ENCODE measurements at places on chromosomes 12 and 14.
A peak's percentile ranks its signal among the peaks of the same experiment; 100 is the strongest.

GRCh38 chr12:87596134-87596533, 433.1 kb downstream of the C12orf50 start:
- DNase-seq = no peak

GRCh38 chr12:105225505-105226015, 10.4 kb downstream of the APPL2 start:
- DNase-seq = no peak

GRCh38 chr12:70733385-70733784, 96.2 kb upstream of the PTPRB start:
- peak; percentile 69 for DNase-seq

GRCh38 chr14:98925354-98926040, 346.5 kb downstream of the BCL11B start:
- DNase-seq = no peak

- no peak for DNase-seq
Observed at GRCh38 chr12:51620448-51620847, 29.4 kb downstream of the SCN8A start.

DNA sequence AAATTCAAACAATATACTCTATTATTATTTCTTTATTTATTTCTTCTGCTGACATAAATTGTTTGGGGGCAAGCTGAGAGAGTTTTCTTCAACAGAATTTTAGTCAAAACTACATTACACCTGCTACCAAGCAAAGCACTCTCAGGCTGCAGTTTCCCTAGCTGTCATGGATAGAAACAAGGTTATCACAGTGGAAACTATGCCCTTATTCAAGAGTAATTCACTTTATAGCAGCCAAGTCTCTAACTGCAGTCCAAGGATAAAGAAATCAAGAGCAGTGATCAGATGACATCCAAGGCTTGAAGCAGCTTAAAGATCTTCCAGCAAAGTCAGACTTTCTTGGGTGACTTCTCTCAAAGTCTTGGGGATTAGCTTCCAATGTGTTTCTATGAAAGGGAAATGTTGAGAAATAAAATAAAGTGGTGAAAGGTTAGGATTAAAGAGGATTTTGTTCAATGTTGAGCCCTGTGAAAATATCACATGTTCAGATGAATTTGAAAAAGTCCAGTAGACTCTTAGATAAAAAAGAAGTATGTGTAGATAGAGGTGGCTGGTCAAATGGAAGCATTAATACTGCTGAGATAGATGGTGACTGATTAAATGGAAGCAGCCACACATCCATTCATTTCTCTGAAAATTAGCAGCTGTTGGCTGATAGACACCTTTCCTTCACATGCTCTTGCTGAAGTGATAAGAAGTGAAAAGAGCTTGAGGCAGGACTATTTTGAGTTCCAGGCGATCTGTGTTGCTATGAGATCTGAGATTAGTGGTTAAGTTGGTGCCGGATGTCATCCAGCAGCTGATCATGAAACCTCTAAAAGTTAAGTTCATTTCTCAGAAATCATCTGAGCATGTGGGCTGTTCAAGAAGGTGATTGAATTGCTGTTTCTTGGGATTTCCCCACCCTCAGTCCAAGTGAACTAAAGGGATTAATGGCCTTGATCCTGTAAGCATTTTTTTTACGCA, 257.8 kb upstream of the BTG1 start:
- DNase-seq = no peak

- no peak for DNase-seq
Observed at GRCh38 chr14:51550636-51551035, 101.1 kb upstream of the FRMD6 start.

GRCh38 chr12:21769307-21769706, 5.2 kb downstream of the KCNJ8 start:
- DNase-seq = no peak

DNA sequence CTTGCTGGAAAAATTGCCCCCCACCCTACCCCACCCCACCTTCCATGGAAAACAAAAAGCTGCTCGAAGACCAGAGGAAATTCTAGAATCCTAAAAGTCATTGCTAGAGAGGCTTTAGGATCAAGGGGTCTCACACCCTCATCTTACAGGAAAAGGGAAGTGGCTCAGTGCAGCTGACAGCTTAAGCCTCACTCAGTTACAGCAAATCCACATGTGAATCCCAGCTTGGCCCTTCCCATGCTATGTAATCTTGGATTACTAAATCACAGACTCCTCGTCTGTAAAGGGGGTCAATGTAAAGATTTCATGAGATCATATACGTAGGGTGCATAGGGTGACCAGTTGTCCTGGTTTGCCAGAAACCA, 25.9 kb downstream of the CMKLR1 start:
- no peak for DNase-seq

DNA sequence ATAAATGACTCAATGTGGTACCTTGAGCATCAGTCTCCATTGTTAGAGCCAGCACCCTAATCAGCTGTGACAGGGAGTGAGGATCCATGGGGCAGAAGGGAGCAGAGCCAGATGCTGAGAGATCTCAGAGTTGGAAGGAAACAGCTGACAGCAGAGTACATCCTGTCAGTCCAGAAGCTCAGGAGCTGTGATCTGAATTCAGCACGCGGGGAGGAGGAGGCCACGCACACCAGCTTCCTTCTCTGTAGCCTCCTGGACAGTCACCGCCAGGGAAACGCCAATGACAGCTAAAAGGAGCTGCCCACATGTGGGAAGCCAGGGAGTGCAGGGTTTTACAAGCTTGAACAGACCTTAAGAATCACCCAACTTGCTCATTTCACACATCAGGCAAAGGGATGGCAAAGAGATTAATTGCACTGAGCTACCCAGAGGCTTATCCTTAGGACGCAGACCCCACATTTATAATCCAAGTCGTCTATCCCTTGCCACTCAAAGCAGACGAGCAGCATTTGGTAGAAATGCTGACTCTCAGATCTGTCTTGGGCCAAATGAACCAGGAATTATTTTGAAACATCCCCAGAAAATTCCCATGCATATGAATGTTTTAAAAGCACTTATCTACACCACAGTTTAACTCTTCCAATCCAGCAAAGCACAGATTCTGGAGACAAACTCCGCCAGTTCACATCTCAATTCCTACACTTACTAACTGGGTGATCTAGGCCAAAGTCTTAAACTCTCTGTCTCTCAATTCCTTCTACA, 322.6 kb upstream of the TMTC1 start:
- no peak for DNase-seq

- DNase-seq = no peak
Observed at GRCh38 chr12:58540480-58541299, 379.6 kb downstream of the LRIG3 start.

- DNase-seq = peak; percentile 37
Observed at GRCh38 chr12:13165617-13166041, 30.9 kb upstream of the EMP1 start.

DNA sequence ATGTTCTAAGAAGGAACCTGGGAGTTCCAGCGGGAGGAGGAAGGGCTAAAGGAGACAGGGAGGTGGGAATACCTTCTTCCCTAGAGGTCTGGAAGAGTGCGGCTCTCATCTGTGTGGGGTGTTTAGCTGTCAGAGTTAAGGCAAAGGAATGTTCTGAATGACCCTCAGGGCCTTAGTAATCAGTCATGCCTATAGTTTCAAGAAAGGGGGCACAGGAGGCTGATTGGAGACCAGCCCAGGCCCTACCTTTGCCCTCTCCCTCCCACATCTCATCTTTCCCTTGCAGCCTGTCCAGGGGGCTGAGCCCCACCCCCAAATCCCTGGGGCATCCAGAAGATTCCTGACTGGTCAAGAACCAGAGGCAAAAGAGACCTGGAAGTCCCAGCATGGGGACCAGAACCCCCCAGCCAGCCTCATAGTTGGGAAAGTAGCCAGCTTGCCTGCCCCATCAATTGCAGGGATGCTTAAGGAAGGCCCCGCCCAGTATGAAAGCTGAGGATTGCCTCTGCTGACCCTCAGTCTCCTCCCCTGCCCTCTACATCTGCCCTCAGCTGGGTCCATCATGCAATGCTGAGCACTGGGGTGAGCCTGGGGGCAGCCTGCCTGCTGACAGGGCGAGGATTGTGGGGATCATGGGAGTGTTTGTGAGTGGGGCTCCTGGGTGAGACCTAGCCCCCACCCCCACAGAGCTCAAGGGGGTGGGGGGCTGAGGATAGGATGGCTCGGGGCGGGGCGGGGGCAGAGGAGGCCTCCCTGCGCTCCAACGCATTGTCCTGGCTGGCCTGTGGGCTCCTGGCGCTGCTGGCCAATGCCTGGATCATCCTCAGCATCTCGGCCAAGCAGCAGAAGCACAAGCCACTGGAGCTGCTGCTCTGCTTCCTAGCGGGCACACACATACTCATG, 1.8 kb downstream of the GPR162 start:
- DNase-seq = no peak

DNA sequence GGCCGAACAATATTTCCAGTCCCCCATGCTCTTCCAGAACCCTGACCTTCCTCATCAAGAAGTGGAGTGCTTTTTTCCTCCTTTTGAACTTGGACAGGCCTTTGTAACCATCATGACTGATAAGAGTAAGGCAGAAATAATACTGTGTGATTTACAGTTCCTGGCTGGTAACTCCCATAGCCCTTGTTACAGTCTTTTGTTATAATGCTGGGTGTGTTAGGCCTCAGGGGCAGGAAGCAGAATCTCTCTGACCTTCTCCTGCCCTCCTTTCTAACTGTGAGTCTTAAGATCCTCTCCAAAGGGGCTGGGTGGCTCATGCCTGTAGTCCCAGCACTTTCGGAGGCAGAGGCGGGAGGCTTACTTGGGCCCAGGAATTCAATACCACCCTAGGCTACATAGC, 59.5 kb downstream of the BCAT1 start:
- no peak for DNase-seq

DNA sequence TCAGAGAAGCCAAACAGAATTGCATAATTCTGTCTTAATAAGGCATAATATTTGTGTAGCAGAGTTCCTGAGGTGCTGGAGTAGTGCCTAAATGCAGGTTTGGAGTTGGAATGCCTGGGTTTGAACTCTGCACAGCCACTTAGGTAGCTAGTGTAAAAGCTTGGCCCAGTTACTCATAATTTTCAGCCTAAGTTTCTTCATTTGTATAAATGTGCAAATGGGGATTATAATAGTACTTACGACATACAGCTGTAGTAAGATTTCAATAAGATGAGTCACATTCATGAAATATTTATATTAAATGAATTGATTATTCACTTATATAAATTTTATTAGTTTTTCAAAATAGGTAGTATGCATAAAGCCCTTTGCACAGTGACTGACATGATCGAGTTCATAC, 175.8 kb downstream of the DERA start:
- DNase-seq = no peak

DNA sequence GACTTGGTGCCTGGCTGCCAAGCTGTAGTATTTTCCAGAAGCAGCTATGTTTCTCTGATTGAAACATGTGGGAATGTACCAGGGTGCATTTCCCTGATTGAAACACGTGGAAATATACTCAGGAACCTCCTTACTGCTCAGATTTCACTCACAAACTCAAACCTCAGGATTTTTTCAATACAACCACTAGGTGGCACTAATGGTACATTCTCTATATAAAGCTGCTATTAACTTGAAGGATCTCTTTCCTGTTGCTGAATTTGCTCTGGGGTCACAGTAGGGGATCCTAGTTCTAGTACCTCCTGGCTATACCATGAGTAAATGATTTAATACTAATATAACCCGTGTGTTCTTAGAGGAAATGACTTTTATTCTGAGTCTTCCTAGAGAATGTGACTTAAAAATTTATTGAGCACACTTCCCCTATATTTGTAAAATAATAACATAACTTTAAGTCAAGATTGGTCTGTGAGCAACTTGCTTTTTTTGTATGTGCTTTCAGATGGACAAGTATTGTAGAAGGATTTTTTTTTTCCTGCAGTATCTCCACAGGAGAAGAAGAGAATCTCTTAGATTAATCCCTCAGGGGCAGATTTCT, 173.8 kb upstream of the MIS18BP1 start:
- DNase-seq = peak; percentile 29

DNA sequence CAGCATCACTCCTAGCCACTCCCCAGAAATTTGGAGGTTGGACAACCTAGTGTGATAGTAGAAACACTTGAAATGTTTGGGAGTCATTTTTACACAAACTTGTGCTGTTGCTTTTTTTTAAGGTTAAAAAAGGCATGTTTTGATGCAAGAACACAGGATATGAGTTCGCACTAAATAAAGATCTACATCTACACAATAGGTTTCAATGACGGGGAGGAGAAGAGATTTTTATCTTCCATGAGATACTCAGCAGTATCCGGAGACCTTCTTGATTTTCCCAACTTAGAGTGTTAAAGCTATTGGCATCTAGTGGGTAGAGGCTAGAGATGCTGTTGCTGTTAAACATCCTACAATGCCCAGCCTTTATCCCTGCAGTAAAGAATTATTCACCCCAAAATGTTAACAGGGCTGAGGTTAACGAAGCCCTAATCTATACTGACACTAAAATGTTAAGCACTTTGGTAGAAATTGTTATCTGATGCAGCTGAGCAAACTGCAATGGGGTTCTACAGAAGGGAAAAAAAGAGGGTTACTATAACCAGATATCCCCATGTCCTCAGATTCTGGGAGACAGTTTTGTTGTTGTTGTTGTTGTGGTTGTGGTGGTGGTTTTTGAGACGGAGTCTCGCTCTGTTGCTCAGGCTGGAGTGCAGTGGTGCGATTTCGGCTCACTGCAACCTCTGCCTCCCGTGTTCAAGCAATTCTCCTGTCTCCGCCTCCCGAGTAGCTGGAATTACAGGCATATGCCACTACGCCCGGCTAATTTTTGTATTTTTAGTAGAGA, 14.0 kb upstream of the PCNX1 start:
- no peak for DNase-seq

- DNase-seq = no peak
Observed at GRCh38 chr12:29743077-29743476, 40.7 kb downstream of the TMTC1 start.

GRCh38 chr12:110649341-110649847, 35.5 kb downstream of the TCTN1 start:
- no peak for DNase-seq

GRCh38 chr12:110266381-110266960, 14.6 kb upstream of the ATP2A2 start:
- DNase-seq = no peak

- no peak for DNase-seq
Observed at GRCh38 chr12:131213896-131214442, 260.3 kb downstream of the ADGRD1 start.

DNA sequence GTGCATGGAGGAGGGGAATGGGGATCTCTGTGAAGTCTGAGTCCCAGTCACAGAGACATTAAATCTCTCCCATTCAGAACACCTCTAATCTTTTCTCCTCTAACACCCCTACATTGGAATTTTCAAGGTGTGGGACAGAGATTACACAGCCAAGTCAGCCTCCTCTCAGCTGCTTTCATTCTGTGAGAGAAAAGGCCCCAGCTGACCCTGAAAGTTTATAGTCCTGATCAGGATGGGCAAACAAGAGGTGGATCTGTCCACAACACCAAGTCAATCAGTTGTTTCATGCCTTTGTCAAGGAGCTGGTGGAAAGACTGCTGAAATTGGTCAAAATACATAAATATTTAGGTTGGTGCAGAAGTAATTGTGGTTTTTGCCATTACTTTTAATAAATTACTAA, 218.9 kb downstream of the SEC23A start:
- DNase-seq = no peak

DNA sequence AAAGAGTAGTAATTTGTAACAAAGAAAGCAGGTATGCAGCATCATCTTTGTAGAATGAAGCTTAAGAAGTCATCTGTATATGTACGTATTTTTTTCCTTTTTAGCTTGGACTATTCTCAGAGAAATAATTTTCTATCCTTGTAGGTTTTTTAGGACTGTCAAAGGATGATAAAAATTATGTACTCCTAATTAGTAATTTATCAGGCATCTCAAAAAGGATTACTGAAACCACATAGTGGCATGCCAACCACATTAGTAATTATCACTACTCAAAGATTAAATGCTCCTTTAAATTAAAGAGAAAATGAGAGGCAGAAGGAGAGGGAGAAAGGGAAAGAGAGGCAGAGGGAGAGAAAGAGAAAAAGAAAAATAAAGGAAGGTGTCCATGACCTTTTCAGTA, 17.3 kb downstream of the TTC8 start:
- DNase-seq = no peak

Data from HTR-8/SVneo (cell line).